ENCODE measurements at places on chromosomes 16 and 17. TPM values are rescaled to one million over a fixed set of nuclear protein-coding genes. Genes with fewer than 3 reads are reported as not detected.
A peak's percentile ranks its signal among the peaks of the same experiment; 100 is the strongest.

Gene BAIAP3
- total RNA-seq = 0.88 TPM

Gene PRRT2
- 3.3 TPM for total RNA-seq

DNA sequence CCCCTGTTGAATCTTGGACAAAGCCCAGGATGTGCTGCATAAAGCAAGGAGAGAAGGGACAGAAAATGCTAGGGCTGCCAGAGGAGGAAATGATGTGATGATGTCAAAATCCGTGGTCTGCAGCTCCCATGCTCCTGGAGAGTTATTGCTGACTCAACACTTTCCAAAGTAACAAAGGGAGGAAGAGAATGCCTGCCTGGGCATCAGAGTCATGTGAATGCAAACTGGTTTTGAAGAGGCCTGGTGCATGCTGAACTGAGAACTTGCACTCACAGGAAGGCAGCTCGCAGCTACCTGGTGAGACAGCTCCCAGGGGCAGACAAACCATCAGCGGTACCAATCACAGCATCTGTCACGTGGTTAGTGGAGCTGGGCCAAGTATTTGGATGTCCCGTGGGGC, 2.8 kb downstream of the MARVELD3 start:
- peak; percentile 54 for DNase-seq
- H3K27ac ChIP-seq = no peak overlapping the region
- peaks cover 10% of the 10 kb centered on the region for H3K27me3 ChIP-seq
- no peak overlapping the region for H3K4me3 ChIP-seq

- no peak overlapping the region for H3K4me3 ChIP-seq
- H3K27me3 ChIP-seq = no peaks in the 10 kb centered on the region
- H3K36me3 ChIP-seq = peaks cover 8% of the 10 kb centered on the region
- no peaks in the 10 kb centered on the region for H3K4me1 ChIP-seq
- DNase-seq = no peak
- no peak overlapping the region for H3K27ac ChIP-seq
Measured at GRCh38 chr16:50338371-50339231, 30.2 kb downstream of the BRD7 start.

DNA sequence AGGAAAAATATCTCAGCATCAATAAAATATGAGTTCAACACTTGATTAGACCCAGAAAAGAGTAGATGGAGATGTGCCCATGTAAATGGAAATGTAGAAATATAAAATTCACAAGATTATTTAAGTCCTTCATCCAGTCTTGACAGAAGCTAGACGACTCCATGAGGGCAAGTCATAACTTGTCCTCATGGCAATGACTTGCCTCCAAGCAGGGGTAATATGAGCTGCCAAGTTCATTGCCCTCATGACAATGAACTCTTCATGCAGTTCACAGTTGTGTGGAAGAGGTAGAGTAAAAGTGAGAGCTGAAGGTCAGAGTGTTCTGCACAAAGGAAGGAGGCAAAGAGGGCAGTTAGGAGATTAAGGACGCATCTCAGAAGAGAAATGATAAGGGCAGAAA, 22.3 kb downstream of the CDH11 start:
- H3K27ac ChIP-seq = no peak overlapping the region
- H3K27me3 ChIP-seq = no peaks in the 10 kb centered on the region
- H3K36me3 ChIP-seq = no peaks in the 10 kb centered on the region
- no peak for DNase-seq
- H3K4me3 ChIP-seq = no peak overlapping the region

- H3K36me3 ChIP-seq = no peaks in the 10 kb centered on the region
- H3K27ac ChIP-seq = no peak overlapping the region
- DNase-seq = no peak
- peaks cover 6% of the 10 kb centered on the region for H3K27me3 ChIP-seq
- H3K4me3 ChIP-seq = no peak overlapping the region
- H3K4me1 ChIP-seq = no peaks in the 10 kb centered on the region
Measured at GRCh38 chr17:41061964-41062363, 2.0 kb upstream of the KRTAP2-3 start.

- peaks cover 8% of the 10 kb centered on the region for H3K4me1 ChIP-seq
- no peak overlapping the region for H3K4me3 ChIP-seq
- H3K27me3 ChIP-seq = no peaks in the 10 kb centered on the region
- H3K27ac ChIP-seq = no peak overlapping the region
Measured at GRCh38 chr17:151886-152859, 14.8 kb downstream of the SCGB1C2 start.

DNA sequence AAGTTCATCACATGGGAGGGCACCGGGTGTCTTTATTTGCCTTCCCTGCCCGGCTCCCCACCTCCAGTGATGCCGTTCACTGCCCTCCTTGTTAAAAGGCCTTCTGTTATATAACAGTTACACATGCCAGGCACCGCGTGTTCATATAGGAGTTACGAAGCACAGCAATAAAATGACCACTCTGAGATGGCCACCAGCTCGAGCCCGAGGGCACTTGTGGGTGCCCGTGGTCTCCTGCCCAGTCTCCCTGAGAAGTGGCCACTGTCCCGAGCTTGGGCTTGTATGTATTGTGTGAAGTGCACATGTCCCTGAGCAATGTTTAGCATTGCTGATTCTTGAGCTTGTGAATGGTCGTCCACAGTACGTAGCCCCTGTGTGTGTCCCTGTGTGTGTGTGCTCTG, 355.6 kb downstream of the SEC14L1 start:
- H3K27ac ChIP-seq = no peak overlapping the region
- peaks cover 3% of the 10 kb centered on the region for H3K4me1 ChIP-seq

DNA sequence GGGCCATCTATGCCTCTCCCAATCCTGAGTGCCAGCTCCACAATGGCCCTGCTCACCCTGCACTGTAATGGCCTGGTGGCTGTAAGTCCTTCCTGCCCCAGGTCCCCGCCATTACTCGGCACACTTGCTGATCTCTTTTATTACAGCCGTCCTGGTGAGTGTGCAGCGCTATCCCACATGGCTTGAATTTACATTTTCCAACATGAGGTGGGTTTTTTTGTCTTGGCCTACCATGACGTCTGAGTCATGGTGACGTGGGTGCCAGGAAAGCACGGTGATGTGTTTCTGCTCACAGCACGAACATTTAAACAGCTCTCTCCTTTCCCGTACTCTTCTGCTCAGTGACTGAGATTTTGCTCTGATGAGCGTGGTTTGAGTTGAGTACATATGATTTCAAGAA, 55.2 kb upstream of the FOXF1 start:
- no peak overlapping the region for H3K27ac ChIP-seq
- H3K27me3 ChIP-seq = peaks cover 26% of the 10 kb centered on the region
- H3K36me3 ChIP-seq = no peaks in the 10 kb centered on the region
- H3K4me1 ChIP-seq = no peaks in the 10 kb centered on the region

DNA sequence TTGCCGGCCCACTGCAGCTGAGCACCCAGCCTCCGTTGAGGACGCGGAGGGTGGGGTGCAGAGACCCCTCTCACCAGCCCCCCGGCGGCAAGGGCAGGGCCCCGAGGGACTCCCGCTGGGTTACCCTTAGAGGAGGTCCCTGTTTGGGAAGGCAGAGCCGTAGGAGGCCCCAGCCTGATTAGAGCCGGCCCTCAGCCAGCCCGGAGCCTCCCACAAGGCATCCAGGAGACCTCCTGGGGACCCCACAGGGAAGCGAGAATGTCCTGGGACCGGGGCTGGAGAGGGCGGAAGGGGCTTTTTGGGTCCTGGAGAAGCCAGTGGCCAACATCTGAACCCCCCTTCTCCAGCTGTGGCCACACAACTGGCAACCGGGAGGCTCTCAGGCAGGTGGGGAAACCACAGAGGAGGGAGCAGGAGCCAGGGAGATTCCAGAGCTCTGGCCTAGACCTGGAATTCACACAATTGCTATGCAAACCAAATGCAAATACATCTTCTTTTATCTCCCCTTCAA, 21.7 kb upstream of the SP6 start:
- DNase-seq = no peak
- no peak overlapping the region for H3K4me3 ChIP-seq
- no peak overlapping the region for H3K27ac ChIP-seq
- no peaks in the 10 kb centered on the region for H3K36me3 ChIP-seq

GRCh38 chr17:57750895-57751294, 5.8 kb upstream of the CCDC182 start:
- peaks cover 5% of the 10 kb centered on the region for H3K27me3 ChIP-seq
- DNase-seq = no peak
- no peaks in the 10 kb centered on the region for H3K36me3 ChIP-seq

- H3K36me3 ChIP-seq = no peaks in the 10 kb centered on the region
- no peak overlapping the region for H3K27ac ChIP-seq
Measured at GRCh38 chr16:8583732-8584131, 6.6 kb downstream of the TMEM114 start.

All from endothelial cell of umbilical vein (primary cell).